ENCODE measurements at places on chromosomes 1 and 21.
A peak's percentile ranks its signal among the peaks of the same experiment; 100 is the strongest.

GRCh38 chr1:223405507-223405906 is 12.3 kb downstream of the CCDC185 start:
- no peak for DNase-seq

DNA sequence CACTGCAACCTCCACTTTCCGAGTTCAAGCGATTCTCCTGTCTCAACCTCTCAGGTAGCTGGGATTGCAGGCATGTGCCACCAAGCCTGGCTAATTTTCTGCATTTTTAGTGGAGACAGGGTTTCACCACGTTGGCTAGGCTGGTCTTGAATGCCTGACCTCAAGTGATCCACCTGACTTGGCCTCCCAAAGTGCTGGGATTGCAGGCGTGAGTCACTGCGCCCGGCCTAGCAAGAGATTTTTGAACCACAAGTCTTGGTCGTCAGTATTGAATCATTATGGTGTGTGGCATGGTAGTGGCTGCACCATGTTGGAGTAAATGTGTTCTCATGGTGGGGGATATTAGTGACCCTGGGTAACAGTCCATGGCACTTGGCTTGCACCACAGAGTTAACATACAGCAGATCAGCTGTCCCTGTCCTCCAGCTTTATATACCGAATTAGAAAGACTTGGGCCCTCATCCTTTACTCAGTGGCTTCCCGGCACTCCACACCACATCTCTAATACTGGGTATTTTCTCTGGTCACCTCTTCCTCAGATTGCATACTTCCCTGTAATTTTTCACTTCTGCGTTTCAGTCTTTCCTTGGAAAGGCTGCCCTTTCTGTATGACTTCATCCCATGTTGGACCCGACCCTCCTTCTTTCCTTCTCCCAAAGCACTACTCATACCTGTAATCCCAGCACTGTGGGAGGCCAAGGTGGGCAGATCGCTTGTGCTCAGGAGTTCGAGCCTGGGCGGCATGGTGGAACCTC is 25.1 kb downstream of the AK4 start:
- DNase-seq: no peak

- DNase-seq: no peak
Measured at GRCh38 chr1:171158551-171158950, 26.5 kb upstream of the FMO2 start.

DNA sequence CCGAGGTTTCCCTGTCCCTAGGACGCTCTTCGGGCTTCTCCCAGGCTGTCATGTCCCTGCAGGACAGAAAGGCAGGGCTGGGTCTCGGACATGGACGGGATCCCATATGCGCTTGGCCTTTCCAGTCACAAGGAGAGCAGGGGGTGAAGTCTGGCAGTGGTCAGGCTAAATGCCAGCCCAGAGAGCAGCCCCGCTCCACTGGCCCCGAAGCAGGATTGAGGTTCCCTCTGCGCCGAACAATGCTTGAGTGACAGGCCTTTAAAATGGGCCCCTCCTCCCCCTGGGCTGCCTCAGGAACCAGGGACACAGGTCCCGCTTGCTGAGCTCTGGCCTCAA is 12.7 kb downstream of the DRAXIN start:
- DNase-seq: no peak

- DNase-seq: no peak
Measured at GRCh38 chr21:28798798-28799197, 193.9 kb downstream of the LTN1 start.

GRCh38 chr1:18928985-18929384 is 26.6 kb upstream of the ALDH4A1 start:
- DNase-seq: no peak

DNA sequence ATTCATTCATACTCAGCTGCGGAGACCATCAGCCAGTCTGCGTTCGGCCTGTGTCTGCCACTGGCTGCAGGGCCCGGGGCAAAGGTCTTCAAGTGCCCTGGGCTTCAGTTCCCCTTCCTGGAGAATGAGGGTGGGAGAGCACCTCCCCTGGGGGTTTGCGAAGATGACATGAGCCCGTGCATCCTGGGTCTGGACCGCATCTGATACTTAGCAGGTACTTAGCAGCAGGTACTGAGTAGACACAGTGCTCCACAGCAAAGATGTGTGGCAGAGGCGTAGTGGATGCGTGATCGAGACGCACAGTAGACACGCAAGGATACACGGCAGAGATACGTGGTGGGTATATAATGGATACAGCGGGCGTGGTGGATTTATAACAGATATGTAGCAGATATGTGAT is 51.3 kb downstream of the PRKCZ start:
- no peak for DNase-seq

GRCh38 chr1:157279138-157279801 is 141.1 kb upstream of the ETV3 start:
- no peak for DNase-seq

DNA sequence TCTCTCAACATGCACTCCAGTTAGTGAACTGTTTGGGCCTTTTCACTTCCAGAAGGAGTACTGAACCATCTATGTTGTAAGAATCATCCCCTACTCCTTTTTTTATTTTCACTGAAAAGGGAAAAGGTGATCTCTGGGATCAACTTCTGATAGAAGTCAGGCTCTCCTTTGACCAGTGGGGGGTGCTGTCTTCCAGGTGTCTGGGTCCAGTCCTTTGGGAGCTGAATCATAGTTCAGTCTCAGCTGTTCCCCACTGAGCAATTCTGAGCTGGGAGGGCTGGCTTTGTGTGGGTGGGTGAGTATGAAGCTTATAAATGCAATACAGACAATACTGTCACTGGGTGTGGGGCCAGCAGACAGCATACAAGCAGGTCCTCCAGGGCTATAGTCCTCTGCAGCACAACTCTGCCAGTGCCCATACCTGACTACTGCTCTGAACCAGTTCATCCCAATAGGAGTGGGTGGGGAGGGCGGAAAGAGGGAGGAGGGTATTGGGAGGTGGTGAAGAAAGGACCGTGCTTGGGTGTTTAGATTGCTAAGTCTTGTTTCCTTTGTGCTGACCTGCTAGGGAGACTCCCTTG is 12.5 kb upstream of the SARS1 start:
- DNase-seq: peak; percentile 45

- no peak for DNase-seq
Measured at GRCh38 chr1:7315316-7315715, 455.8 kb upstream of the VAMP3 start.

DNA sequence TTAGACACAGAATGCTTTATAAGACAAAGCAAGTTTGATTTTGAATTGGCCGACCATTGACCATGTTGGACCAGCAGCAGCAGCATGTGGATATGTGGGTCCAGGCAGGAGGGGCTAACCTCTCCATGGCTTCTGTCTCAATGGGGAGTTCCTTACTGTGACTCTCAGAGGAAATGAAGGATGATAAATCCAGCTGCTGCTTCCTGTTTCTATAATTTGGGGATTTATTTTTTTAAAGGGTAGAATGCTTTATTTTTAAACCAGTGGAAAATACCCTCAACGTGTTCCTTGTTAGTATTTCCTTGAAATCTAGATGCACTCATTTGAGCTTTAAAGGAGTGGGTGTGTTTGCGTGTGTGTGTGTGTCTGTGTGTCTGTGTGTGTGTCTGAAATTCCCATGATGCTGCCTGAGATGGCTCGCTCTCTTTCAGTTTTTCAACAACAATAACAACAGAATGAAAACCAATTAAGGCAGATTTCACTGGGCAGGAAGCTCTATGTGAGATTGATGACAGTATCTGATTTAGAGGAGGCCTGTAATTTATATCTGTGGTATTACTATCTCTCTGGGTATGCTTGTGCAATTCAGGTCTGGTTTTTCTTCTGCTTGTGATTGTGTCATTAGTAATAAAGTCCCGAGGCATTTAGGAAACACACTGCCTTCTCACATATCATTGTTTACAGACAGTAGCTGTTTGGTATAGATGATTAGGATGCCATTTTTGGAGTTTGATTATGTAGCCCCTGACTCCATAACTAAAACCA is 86.1 kb upstream of the ZNF326 start:
- DNase-seq: no peak

- no peak for DNase-seq
Measured at GRCh38 chr1:58608297-58608696, 31.2 kb upstream of the TACSTD2 start.

GRCh38 chr1:89670711-89671110 is 37.8 kb downstream of the LRRC8C start:
- no peak for DNase-seq

DNA sequence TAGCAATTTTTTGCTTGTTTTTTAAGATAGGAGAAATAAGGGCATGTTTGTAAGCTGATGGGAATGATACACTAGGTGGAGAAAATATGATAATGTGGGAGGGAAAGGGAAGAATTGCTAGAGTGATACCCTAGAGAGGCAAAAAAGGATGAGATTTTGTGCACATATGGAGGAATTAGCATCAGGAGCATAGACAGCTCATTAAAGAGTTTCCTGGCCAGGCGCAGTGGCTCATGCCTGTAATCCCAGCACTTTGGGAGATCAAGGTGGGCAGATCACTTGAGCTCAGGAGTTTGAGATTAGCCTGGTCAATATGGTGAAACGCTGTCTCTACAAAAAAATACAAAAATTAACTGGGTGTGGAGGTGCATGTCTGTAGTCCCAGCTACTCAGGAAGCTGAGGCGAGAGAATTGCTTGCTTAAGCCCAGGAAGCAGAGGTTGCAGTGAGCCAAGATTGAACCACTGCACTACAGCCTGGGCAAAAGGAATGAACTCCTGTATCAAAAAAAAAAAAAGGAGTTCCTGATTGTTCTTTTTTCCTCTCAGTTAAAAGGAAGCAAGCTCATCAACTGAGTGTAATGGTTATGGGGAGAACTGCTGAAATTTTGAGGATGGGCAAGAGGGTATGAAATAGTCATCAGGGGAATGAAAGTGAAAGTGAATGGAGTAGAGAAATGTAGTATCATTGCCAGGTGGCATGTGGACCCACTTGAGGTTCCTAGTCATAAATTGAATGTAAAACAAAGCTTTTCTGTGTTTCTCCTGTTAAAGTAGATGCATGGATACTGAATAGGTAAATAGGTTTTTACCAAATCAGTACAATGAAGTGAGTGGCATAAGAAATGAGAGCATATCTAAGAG is 35.5 kb downstream of the SH3GLB1 start:
- DNase-seq: no peak

- DNase-seq: no peak
Measured at GRCh38 chr1:67814121-67814772, 19.0 kb downstream of the GNG12 start.
